ENCODE measurements at places on chromosomes 2 and 18.
A peak's percentile ranks its signal among the peaks of the same experiment; 100 is the strongest.

GRCh38 chr2:7943446-7943845, 738.4 kb upstream of the ID2 start:
- DNase-seq: no peak

GRCh38 chr18:56284319-56284718, 354.1 kb downstream of the TXNL1 start:
- DNase-seq: no peak

DNA sequence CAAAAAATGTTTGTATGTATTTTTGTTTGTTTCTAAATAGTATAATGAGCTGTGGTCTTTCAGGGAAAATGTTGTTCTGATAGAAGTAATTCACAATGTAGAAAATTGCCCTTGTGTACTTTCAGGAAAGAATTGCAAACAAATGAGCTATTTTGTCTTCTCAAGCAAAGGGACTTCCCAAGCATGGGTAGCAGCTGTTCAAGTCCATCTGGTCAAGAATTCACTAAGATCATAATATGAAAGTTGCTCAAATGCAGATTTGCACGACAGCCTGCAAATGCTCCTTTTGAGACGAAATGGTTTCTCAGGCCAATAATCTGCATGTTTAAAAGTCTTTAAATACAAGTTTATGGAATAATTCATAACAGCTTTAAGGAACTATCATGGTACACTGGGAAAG, 51.9 kb upstream of the HNMT start:
- DNase-seq: no peak

DNA sequence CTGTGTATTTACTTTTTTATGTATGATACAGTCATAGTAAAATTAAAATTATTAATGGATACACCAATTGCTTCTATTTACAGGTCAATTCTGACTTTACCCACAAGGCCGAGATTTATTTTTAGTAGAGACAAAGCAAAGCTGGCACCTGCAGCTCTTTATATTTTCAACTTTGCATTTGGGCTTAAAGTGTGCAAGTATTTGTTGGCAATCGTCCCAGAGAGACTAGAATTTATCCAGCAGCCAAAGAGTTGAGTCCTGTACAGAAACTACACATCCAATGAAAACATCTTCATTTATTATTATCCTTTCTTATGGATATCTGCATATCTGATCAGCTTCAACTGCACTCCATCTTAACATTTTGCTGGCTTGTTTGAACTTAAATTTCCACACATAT, 485.6 kb downstream of the SOX11 start:
- no peak for DNase-seq

DNA sequence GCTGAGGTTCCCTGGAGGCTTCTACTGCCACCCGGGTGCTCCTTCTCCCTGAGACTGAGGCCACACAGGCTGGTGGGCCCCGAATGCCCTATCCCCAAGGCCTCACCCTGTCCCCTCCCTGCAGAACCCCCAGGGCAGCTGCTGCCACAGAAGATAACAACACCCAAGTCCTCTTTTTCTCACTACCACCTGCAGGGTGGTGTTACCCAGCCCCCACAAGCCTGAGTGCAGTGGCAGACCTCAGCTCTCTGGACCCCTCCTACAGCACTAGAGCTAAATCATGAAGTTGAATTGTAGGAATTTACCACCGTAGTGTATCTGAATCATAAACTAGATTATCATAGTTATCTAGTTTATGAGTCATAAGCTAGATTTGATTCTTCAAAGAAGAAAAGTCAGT, 7.3 kb upstream of the CENPA start:
- DNase-seq: peak; percentile 55

DNA sequence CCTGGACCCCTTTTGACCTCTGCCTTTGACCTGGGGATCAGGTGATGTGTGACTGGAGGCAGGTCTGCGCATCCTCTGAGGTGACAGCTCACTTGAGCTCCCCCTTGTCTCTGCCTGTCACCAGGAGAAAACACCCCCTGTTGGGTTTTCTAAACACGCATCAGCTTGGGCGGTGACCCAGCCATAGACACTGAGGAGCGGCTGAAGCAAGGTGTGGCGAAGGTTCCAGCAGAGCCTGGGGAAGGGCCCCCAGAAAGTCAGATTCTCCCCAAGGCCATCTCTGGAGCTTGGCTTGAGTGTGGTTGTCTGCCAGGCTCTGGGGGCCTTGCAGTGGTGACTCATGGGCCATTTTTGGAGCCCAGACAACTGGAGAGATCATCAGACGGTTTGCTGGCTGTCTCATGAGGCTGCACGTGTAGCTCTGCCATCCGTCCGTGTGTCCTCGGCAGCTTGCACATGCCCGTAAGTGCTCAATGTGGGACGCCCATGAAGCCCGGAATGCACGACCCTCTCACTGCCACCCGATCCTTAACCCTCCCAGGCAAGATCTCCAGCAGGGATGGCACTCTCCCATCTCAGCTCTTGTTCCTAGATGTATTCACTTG, 29.4 kb downstream of the SIX3 start:
- DNase-seq: no peak

DNA sequence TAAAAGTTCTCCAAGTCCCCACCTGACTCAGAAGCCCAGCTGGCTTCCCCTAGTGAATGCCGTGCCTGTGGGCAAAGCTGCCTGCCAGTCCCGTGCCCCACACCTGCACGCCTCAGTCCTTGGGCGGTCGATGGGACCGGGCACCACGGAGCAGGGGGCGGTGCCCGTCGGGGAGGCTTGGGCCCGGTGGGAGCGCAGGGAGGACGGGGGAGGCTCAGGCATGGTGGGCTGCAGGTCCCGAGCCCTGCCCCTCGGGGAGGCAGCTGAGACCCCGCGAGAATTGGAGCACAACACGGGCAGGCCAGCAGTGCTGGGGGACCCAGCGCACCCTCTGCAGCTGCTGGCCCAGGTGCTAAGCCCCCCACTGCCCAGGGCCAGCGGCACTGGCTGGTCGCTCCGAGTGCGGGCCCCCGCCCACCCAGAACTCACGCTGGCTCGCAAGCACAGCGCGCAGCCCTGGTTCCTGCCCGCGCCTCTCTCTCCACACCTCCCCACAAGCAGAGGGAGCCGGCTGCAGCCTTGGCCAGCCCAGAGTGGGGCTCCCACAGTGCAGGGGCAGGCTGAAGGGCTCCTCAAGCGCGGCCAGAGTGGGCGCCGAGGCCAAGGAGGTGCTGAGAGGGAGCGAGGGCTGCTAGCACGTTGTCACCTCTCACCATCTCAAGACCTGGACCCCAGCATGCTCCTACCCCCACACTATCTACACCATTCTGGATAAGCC, 215.5 kb downstream of the TNS1 start:
- DNase-seq: no peak

All from aorta (tissue), 5 donors.